ENCODE measurements at places on chromosomes 16 and 17. TPM values are rescaled to one million over a fixed set of nuclear protein-coding genes. Genes with fewer than 3 reads are reported as not detected.

GRCh38 chr17:39001703-39002637 is 34.8 kb upstream of the FBXO47 start:
- H3K36me3 ChIP-seq = peaks cover 6% of the 10 kb centered on the region
- no peak for DNase-seq

GRCh38 chr17:33234930-33235685 is 58.0 kb downstream of the ASIC2 start:
- peaks cover 3% of the 10 kb centered on the region for H3K27me3 ChIP-seq
- H3K4me3 ChIP-seq = no peak overlapping the region
- no peak for DNase-seq
- H3K4me1 ChIP-seq = peaks cover 10% of the 10 kb centered on the region
- no peak overlapping the region for H3K27ac ChIP-seq

Gene FBXW10B
- total RNA-seq = not detected

Gene DRC3
- total RNA-seq = 0.29 TPM
